ENCODE measurements at places on chromosomes 3 and 15.

DNA sequence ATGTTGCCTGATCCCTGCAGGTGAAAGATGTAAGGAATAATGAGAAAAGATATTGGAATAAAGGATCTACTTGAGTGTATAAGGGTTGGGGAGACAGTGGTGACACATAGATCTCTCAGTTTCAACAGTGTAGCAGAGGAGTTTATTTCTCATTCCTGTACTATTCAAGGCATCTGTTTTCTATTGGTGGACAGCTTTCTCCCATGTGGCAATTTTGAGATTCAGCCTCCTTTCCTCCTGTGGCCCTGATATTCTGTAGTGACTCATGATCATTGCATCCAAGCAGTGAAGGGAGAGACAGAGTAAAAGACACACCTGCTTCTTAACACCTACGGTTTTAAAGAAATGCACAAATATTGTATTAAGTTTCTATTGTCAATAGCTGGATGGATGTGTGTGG, 327.6 kb downstream of the GRM7 start:
- no peak for DNase-seq

DNA sequence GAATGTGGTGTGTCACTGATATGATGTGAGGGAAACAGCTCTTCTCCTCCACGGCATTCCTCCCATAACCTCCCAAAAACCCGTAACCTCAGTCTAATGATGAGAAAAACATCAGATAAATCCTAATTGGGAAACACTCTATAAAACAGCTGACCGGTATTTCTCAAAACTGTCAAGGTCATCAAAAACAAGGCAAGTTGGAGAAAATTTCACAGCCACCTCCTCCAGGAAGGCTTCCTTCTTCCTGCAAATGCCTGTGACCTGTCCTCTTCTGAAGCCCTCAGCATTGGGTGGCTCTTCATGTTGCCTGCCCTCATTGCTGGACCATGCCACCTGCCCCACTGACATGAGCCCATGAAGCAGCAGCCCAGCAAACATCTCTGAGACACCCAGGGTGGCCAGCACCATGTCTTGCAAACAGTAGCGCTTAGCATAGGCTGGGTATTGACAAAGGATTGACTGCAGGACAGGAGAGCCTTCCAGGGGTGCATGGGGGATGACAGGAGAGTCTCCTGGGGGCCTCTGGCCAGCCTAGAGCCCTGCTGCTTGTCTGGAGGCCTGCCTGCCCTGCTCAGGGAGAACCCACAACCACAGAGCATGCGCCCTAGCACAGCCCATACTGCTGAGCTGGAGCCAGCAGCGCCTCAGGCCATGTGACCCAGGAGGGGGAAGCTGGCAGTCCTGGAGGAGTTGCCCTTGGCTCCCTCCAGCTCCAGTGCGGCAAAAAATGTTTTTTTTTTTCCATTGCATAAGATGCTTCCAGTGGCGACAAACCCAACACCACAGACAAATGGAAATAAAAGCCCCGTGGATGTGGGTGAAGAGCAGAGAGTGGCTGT, 49.7 kb downstream of the XXYLT1 start:
- no peak for DNase-seq

- no peak for DNase-seq
These were observed 4.2 kb downstream of the TRA2B start for GRCh38 chr3:185933374-185934173.

DNA sequence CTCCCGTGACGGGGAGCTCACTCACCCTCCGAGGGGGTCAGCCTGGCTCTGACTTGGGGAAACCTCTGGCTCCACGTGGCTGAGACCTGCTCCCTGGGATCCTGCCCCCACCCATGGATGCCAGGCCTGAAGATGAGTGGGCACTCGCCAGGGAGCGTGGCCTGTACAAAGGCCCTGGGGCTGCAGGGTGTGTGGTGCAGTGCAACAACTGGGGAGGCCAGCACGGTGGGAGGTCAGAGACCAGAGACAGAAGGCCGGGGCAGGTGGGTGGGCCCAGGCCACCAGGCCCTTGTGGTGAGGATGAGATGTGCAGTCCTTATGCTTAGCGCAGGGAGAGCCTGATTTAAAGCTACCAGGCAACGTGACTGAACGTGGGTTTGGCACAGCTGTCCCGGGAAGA, 5.0 kb downstream of the DNAJB8 start:
- DNase-seq: no peak

GRCh38 chr3:78820542-78820941, 947.3 kb downstream of the ROBO1 start:
- DNase-seq: no peak

DNA sequence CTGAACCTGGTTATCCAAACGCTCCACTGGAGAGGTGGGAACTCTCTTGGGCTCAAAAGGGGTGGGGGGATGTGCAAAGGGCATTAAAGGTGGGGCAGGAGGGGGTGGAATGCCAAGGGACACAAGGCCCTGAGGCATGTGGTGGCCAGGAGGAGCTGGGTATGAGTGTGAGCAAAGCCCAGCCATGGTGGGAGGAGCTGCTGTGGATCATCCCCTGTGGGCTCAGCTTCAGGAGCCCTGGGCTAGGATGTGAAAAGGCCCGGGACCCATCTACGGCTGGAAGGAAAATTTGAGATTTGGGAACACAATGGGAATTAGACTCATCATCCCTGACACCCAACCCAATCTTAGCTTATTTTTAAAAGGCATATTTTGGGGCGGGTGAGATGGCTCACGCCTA, 33.3 kb downstream of the MGLL start:
- DNase-seq: no peak
